ENCODE measurements at places on chromosomes 4 and X. TPM values are rescaled to one million over a fixed set of nuclear protein-coding genes. Genes with fewer than 3 reads are reported as not detected.

DNA sequence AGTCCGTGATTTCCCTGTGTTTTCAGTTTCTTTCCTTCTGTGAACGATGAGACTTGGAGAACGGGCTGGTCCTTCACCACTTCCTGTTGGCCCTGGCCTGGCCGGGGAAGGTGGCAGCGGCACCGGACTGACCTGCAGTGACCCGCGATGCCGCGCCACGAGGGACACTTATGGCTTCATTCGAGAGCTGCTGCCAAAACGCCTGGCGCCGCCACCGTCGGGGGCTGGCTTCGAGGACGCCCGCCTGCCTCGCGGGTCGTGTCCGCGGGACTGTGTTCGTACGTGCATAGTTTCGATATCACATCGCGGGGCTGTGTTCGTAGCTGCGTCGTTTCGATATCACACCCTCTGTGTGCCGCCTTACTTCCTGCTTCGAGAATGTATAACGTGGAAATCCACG is 7.5 kb upstream of the UVSSA start:
- no peak for DNase-seq

Gene LANCL3
- total RNA-seq, result 0.99 TPM

Gene GPAT3
- total RNA-seq, result 6.6 TPM

Gene HSFX2
- 0.54 TPM for total RNA-seq

Gene LYAR
- total RNA-seq, result 20.7 TPM
